ENCODE measurements at places on chromosomes 6 and 20. TPM values are rescaled to one million over a fixed set of nuclear protein-coding genes. Genes with fewer than 3 reads are reported as not detected.

The FITM2 gene
- total RNA-seq, result 2.1 TPM

The ACTR5 gene
- 7.4 TPM for total RNA-seq

The NRSN1 gene
- total RNA-seq, result not detected

The SEMG1 gene
- total RNA-seq, result not detected

The TUBB2A gene
- 1.5 TPM for total RNA-seq

The FNDC11 gene
- 0.27 TPM for total RNA-seq

The SAYSD1 gene
- total RNA-seq, result 16.0 TPM

The ATP9A gene
- 0.65 TPM for total RNA-seq

The GTSF1L gene
- total RNA-seq, result not detected

The BANF2 gene
- total RNA-seq, result not detected

The RUNX2 gene
- total RNA-seq, result 9.3 TPM
